ENCODE measurements at places on chromosomes 11 and 22.

DNA sequence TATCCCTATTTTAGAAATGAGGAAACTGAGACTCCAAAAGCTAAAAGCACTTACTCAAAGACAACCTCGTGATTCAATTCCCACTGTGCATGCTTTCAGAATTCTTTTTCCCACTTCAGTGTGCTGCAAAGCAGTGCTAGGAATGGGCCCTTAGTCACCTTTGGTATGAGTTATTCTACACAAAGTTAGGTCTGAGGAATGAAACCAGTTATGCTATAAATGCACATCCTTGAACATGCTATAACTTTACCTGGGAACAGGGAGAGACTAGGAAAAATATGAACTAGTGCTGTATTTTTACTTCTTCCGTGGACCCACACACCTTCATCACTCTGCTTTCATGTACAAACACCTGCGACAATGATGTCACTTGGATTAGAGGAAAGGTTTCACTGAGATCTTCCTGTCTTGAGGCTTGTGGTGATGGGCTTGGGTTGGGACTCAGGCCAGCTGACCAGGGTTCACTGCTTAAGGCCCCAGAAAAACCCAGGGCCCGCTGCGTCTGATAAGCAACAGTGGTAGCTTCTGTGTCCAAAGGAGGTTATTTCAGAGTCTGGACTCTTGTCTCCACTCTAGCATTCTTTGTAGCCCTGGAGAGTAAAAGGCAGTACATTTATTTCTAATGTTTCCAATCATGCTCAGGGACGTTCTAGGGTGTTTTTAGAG, 81.6 kb downstream of the ZC3H12C start:
- peak; percentile 23 for DNase-seq

GRCh38 chr11:59814021-59814420, 3.4 kb upstream of the MRPL16 start:
- peak; percentile 40 for DNase-seq

DNA sequence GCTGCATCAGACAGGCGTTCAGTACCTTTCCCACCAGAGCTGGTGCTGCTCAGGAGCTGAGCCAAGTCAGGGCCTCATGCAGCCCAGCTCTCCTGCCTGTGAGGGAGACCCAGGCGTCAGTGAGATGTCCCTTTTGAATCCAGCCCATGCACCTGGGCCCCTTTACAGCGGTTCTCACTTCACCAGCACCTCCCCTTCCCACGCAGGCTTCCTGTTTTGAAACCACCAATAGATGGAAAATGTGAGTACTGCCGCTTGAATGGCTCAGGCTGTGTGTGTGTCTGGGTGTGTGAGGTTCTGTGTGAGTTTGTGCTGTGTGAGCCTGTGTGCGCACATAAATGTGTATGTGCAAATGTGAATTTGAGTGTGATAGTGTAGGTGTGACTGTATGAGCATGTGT, 88.4 kb downstream of the UBASH3B start:
- DNase-seq: peak; percentile 90

GRCh38 chr11:107307991-107308390, 149.6 kb downstream of the CWF19L2 start:
- DNase-seq: no peak

- no peak for DNase-seq
These were observed 7.9 kb upstream of the GAB2 start for GRCh38 chr11:78425399-78426070.

GRCh38 chr22:22820626-22821025, 67.0 kb upstream of the IGLL5 start:
- no peak for DNase-seq

- no peak for DNase-seq
These were observed 86.9 kb downstream of the ETS1 start for GRCh38 chr11:128500493-128500892.

- no peak for DNase-seq
These were observed 11.8 kb upstream of the ACY3 start for GRCh38 chr11:67662142-67662834.

DNA sequence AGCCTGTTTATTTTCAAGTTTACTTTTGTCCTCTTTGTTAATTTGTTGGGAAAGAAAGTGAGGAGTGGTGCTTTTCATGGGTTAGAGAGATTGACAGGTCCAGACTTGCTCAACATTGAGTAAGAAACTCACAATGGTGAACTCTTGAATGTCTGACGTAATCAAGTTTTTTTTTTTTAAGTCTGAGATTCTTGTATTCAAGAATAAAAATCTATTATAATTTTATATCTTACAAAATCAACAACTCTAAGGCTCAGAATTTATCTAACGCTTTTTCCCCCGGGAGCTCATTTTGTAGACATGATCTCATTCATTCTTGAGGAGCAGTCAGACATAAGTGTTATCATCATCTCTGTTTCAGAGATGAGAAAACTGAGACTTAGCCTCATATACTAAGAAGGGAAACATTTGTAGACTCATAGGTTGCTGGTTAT, 39.1 kb upstream of the SPTBN2 start:
- peak; percentile 22 for DNase-seq

DNA sequence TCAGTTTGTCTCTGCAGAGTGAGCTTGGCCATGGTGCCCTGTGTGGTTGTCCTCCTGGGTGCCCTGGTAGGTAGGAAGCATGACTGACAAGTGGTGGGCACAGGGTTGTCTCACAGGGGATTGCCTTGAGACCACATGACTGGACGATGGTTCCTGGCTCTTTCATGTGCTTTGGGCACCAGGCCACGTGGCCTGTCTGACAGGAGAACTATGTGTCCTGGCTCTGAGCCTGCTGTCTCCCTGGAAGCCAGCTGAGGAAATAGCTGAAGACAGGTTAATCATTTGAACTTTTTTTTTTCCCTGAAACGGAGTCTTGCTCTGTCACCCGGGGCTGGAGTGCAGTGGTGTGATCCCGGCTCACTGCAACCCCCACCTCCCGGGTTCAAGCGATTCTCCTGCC, 93.2 kb downstream of the LDLRAD3 start:
- no peak for DNase-seq

GRCh38 chr11:44804449-44805437, 78.0 kb downstream of the TSPAN18 start:
- no peak for DNase-seq

DNA sequence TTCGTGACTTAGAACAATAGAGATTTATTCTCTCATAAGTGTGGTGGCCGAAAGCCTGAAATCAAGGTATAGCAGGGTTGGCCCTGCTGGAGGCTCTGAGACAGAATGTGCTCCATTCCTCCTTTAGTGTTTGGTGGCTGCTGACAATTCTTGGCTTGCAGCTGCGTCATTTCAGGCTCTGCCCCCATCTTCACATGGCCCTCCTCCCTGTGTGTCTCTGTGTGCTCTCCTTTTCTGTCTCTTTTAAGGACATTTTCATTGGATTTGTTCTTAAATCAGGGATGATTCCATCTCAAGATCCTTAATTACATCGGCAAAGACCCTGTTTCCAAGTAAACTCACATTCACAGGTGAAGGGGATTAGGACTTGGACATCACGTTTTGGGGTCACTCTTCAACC, 10.2 kb upstream of the APOL6 start:
- no peak for DNase-seq

DNA sequence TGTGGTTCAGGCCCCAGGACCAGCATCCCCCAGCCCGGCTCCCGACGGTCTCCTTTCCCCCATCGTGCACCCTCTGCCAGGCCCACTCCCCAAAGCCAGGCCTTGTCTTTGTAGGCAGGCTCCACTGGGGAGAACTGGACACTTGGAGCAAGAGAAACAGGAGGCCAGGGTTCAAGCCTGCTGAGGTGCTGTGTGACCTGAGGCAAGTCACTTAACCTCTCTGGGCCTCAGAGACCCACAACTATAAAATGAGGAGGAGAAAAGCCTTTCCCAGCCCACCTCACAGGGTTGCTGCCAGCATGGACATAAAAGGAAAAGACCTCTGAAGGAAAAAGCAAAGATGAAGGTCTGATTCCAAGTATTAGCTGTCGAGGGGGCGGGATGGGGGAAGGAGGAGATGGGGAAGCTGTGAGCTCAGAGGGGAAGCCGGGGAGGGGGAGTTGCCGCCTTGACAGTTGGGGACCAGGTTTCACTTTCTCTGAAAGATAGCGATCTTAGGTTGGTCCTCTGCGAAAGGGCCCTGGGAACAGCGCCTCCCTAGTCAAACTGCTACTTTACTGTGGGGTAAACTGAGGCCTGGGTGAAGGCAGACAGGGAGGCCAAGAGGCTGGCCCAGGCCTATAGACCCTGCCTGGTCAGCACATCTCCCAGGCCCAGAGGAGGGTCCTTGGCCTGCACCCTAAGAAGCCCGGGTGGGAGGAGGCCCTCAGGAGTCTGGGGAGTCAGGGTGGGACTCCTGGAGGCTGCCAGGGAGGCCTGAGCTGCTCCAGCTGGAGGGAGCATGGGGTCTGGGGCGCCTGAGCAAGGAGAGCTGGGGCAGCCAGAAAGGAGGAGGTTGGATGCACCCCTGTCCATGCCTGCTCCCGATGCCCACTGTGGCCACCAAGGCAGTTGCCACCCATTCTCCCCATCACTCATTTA, 991 bp upstream of the OSM start:
- DNase-seq: peak; percentile 90

GRCh38 chr11:82722231-82722630, 11.4 kb downstream of the FAM181B start:
- DNase-seq: no peak

DNA sequence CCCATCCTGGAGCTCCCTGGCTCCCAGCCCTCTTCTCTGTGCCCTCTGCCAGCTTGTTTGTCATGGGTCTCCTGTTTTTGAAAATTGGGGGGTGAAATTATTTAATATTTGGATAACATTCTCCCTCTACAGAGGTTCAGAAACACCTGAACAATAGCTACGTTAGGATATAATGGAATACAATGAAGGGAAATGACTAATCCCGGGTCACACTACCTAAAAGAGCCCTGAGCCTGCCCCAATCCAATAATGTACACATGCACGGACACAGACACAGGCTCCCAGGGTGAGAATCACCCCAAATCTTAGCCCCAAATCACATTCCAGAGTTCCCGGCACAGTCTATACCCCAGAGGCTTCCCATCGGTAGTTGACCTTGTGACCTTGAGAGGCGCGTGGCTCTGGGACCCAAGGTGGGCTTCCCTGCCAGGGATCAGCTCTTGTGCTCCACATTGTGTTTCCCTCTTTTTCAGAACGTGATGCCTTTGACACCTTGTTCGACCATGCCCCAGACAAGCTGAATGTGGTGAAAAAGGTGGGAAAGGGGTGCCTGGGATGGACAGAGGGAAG, 135.5 kb downstream of the PARVA start:
- DNase-seq: no peak

GRCh38 chr11:66902486-66903177, 45.8 kb downstream of the LRFN4 start:
- no peak for DNase-seq

DNA sequence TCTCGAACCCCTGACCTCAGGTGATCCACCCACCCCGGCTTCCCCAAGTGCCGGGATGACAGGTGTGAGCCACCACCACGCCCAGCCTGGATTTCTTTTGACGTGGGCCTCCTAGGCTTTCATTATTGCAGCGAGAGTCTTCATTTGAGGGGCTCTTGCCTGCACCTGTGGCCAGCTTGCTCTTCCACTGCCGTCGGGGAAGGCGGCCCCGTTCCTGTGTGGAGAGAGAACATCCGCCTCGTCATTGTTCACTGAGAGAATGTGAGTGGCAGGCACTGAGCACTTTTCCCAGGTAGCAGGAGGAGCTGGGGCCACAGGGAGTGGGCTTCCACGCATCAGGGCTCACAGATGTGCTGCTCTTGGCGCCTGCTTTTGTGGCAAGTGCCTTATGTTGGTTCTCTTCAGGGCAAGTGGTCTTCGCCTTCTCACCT, 365.0 kb downstream of the TBC1D22A start:
- DNase-seq: no peak

GRCh38 chr22:39707816-39708215, 137.3 kb downstream of the CACNA1I start:
- no peak for DNase-seq

DNA sequence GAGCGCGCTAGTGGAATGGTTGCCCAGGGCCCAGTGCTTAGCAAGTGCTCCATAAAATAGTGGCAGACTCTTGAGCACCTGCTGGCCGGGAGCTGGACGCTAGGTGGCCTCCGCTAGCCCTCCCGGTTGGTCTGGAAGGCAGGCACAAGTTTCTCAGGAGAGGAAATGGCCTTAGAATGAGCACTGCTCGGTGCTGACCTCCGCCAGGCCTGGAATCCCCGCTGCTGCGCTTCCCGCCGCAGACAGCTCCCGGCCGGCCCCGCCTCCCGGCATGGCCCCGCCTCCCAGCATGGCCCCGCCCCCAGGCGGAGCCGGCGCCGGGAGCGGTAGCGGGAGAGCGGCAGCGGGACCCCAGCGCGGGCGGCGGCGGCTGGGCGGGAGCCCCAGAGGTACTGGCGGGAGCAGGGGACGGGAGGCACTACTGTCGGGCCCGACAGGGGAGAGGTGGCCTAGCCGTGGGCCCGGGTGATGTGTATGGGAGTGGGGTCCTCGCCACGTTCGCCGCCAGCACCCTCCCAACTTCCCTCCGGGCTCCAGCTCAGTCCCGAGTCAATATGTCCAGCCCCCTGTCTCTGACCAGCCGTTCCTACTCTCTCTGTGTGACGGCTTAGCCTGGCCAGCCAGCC, at the start of gene SIPA1:
Gene SIPA1 (plus strand): TSS at position 308 of the 626 bp plus-strand sequence. CDS start 2,821 bp downstream, outside the sequence.
- peak; percentile 84 for DNase-seq

GRCh38 chr11:92692826-92693546, 276.5 kb upstream of the MTNR1B start:
- no peak for DNase-seq

DNA sequence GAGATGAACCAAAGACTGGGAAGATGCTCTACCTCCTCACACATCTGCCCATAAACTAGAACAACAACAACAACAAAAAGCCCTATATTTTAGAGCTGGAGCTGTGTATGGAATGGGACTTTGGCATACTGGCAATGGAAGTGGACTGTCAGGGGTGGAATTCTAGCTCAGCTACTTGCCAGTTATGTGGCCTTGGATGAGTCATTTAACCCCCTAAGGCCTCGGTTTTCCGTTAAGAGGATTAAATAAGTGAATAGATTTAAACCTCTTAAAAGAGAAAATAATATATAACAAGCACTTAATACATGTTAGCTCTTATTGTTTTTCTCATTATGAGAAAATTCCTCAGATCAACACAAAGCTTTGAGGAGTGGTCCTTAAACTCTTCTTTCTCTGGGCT, 195.0 kb downstream of the KIF18A start:
- DNase-seq: no peak

DNA sequence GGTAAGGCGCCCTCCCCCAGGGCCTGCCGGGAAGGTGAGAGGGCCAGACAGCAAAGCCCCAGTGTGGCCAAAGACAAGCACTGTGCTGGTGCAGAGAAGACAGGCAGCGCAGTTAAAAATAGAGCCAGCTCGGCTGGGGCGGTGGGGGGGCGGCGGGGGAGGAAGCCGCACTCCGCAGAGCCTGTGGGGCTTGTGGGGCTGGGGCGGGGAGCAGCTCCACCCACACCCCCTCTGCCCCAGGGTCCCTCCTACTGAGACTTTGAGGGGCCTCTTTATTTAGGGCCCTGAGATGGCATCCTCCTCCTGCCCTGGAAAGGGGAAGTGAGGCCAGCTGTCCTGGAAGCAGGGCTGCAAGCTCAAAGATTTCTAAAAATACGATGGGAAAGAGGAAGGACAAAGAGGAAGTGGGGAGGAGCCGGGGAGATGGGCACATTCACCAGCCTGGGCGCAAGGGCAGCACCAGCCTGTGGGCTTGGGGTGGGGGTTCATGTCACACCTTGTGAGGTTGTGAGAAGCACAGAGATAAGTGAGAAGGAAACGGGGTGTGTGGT, 2.6 kb downstream of the CYTH4 start:
- DNase-seq: peak; percentile 96

GRCh38 chr11:19433791-19434190, 193.0 kb upstream of the E2F8 start:
- DNase-seq: no peak
